ENCODE measurements at places on chromosomes 2 and 18. TPM values are rescaled to one million over a fixed set of nuclear protein-coding genes. Genes with fewer than 3 reads are reported as not detected.

Gene NYAP2
- total RNA-seq, result not detected

Gene RAD51AP2
- total RNA-seq, result not detected

Gene COLEC12
- total RNA-seq, result not detected

Gene FIGN
- not detected for total RNA-seq

Gene NGEF
- total RNA-seq, result 0.18 TPM

Gene CFC1
- not detected for total RNA-seq

Gene GALNT14
- not detected for total RNA-seq

All from activated naive CD4-positive, alpha-beta T cell treated with anti-CD3 and anti-CD28 coated beads, Interleukin-2, amount 10 ng/mL, durations not matched to agents 5 hours and 36 hours (primary cell).